ENCODE measurements at places on chromosomes 4 and X.

DNA sequence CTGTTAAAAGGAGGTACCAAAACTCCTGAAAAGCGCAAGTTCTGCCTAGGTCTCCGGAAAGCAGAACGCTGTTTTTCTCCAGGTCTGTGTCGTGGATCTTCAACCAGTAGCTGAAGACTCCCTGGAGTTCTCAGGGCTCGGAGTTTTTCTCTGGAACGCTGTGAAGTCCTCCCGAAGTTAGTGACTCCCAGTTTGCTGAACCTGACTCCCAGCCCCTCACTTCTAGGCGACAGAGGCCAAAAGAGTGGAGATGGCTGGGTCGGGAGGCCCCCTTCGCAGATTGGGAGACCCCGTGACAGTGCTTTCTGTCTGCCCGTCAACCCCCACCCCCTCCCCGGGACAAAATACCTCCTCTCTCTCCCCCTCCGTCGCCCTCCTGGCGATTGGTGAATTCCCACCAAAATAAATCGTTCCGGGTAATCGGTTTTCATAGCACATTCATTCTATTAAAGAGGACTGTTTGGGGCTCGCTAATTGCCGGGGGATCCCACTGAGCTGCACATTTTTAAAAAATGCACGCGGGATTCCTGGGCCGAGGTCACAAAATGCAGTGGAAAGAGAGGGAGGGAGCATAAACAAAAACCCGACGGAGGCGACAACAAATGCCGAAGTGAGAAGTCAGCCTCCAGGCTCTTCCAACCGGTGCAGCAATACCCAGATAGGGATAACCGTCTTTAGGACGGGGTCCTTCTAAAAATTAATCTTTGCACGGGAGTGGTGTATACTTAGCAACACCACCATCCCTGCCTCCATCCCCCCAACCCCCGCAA lies 4.0 kb upstream of the MSX1 start:
- no peak for DNase-seq

GRCh38 chrX:81876437-81876836 lies 674.5 kb downstream of the SH3BGRL start:
- DNase-seq, result no peak

DNA sequence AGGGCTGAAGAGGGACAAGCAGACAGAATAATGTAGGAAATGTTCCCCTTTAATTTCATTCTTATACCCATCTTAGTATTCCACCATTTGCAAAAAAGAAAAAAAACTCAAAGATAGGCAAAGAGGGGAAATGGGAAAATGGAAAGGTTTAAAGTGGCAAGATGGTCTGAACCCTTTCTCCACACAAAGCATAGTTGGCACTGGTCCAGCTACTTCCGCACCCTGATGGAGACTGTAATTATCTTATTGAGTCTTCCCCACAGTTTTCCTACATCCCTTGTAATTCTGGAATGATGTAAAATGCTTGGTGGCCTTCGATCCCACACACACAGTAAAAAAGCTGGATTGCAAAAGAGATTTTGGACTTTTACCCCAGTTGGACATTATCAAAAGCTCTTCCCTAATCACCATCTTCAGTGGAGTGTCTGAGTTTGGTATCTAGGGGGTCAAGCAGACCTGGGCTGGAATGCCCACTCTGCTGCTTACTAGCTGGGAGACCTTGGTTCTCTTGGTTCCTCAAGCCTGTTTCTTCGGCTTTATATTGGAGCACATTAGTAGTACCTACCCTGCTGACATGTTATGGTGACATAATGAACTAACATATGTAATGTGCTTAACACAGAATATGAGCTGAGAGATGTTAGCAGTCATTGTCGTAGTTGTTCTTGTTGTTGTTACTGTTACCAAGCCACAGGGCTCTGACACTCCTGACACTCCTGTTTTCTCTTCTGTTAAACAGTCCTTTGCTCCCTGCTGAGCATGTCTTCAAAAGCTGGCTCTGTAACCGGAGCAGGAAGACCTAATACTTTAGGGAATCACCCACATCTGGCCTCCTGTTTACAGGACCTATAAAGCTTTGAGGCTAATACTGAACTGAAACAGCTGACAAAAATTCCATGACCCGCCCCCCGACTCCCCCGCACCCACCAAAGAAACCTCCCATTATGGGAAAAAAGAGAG lies 4.7 kb downstream of the SRPX2 start:
- DNase-seq, result no peak

DNA sequence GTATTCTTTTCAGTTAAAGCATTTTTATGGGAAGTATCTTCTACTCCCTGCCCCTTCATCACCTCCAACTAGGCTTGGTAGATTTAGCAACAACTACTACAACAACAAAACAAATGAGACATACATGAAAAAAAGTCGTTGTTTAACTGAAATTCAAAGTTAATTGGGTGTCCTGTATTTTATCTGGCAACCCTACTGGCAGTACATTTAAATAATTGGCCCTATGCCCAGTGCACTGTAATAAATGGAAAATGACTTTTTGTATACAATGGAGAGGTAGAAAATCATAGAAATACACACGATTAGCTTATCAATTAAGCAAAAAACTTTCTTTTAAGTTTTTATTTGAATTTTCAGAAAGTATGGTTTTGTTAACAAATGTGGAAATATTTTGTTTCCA lies 21.4 kb upstream of the CLGN start:
- DNase-seq, result no peak

- no peak for DNase-seq
Observed at GRCh38 chr4:81431971-81432370, 39.7 kb downstream of the RASGEF1B start.

DNA sequence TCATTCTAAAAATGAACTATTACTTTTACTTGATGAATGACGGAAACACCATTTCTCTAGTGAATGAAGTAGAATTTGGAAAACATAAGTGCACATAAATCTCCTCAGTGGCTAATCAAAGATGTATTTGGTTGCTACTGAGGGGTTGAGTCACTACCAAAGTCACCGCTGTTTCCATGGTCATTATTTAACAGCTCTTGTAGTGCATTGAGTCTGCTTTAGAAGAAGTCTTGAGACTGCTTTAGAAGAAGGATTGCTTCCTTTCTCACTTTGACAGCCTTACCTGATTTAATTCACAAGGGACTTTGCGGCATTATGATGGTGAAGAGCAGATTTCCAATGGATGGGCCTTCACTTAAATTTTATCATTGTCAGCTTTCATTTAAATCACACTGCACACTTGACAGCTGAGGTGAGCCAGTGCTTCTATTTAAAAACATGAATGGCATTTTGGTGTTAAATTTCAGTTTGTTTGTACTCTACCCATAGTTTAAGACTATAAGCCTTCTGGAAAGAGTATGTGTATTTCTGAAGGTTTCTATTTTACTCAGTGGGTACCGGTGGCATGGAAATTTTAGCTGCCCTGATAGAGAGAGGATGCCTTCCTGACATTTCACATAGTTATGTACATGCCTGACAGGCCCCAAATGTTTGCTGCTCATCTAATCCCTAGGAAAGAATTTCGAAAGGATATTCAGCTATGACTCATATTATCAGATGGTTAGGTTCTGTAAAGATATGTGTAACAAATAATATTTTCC lies 9.5 kb downstream of the ASB5 start:
- DNase-seq, result no peak

DNA sequence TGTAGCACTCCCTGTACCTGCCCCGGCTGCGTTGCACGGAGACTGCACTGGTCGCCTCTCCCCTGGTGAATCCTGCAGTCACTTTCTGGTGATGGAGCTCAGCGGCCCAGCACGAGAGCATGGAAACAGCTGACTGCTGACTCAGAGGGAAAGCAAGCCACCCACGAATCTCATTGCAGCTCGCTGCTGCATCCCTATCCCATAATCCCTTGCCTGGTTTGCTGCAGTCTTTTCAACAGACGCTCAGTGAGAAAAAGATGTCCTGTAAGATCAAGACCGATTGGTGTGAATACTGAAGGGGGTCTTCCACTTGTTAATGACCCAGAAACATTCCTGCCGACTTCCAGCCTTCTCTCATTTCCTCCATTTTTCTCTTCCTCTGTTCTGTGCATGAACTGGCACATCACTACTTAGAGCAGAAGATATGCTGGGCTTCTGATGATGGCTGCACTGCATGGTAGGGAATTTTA lies 52.9 kb downstream of the TRIM2 start:
- no peak for DNase-seq

- DNase-seq, result no peak
Observed at GRCh38 chr4:72779241-72779640, 210.2 kb upstream of the ADAMTS3 start.

DNA sequence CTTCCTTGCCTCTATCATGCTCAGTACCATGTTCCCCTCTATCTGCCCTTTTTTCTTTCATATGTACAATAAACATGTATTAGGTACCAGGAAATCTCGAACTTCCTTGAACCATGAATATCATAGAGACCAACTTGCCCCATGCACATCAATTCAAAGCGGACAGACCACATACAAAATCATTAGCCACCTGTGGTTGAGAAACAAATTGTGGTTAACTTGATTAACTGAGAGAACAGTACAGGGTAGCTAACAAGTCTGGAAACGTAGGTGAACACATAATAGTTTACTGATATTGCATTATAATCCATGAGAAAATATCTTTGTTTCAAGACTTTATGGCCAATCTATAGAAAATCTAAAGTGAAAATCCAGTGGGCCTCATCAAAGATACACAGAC lies 8.2 kb downstream of the CASP3 start:
- no peak for DNase-seq

DNA sequence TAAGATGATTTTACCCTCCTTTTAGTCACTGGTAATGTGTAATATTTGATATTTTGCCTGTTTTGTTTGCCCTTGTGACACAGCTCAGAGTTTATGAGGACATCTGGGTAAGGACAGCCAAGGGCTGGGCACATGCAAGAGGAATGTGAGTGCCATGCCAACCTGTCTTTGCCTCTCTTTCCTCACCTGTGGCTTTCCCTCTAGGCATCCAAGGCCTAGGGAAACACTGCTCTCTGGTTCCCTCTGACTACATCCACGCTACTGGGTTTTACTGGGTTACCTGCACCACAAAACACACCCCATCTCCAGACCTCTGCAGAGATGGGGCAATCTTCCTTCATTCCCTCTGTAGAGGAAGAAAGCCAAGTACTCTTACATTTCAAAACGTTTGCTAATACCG lies 7.7 kb downstream of the HPGDS start:
- no peak for DNase-seq

DNA sequence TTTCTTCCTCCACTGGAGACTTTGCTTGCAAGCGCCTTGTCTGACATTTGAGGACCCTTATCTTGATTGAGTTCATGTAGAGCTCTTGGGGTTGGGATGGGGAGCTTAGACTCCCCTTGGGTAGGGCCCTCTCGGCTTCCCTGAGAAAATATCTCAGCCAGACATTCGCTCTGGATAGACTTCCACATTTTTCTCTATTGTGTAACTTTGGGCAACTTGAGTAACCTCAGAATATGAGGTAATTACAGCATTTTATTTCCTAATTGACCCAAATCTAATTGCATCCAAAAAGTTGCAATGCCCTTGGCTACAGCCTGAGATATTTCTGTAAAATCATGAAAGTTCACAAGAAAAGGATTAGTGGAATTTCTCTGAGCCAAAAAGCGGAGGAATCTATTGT lies 102.8 kb upstream of the MXRA5 start:
- DNase-seq, result no peak

DNA sequence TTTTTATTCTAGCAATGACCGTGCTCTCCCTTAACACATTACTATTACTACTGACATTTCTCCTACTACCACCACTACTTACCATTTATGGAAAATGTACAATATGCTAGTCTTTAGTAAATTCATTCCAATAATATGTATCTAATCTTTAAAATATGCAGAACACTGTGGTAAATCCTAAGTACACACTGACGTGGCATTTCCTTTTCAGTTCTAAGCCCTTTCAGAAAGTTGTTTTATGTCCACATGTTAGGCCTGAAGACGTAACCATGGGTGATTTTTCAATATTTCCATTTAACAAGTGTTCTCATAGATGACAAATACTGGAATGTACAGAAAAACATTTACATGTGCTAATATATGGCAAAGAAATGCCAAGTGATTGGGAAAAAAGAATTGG lies 268.6 kb upstream of the SLIT2 start:
- DNase-seq, result no peak

GRCh38 chrX:16457239-16457638 lies 192.7 kb upstream of the S100G start:
- no peak for DNase-seq

DNA sequence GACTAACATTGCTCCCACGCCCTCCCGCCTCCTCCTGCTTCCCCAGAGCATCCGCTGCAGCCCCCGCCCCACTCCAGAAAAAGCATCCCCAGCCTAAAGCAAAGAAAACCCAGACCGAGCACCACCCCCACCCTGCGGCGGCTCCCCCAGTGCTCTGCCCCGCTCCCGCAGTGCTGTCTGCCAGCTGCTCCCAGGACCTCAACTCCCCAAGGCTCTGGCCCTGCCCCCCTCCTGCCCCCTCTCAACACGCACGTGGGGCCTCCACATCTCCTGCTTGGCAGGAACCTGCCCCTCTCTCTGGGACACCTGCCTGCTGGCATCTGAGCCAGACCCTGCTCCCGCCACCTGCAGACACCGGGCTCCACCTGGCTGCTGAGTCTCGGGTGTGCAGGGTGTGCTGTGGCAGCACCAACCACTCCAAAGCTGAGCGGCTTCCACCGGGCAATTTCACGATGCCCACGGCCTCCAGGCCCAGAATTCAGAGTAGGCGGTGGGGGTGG lies 79.4 kb downstream of the FAM53A start:
- no peak for DNase-seq

DNA sequence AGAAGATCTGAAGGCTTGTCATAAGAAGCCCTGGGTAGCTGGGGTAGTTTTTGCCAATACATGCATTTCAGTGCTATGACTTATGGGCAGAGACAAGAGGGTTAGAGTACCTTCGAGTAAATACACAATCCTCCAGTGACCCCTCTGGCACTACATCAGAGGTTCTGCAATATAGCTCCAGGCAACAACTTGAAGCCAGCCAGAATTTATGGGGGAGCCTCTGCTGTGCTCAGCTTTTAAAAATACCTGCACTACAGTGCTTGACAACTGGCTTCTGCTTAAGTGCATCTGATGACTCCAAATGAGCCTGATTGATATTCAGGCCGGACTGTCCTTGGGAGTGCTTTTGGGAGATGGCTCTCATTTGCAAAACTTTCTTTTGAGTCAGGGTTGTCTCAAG lies 44.9 kb upstream of the SMAD1 start:
- DNase-seq, result no peak

- DNase-seq, result no peak
Observed at GRCh38 chr4:106273831-106274230, 42.2 kb downstream of the TBCK start.

- DNase-seq, result no peak
Observed at GRCh38 chrX:107935200-107935599, 47.0 kb downstream of the TEX13B start.

- DNase-seq, result no peak
Observed at GRCh38 chr4:74062953-74063352, 24.5 kb upstream of the CXCL3 start.

GRCh38 chrX:16903274-16904022 lies 33.3 kb upstream of the RBBP7 start:
- no peak for DNase-seq

GRCh38 chrX:39158801-39159657 lies 357.8 kb downstream of the MID1IP1 start:
- DNase-seq, result no peak

Data from GF-D8 (cell line).